Karpas-422 (cell line): ENCODE measurements at places on chromosomes 6 and 20. TPM values are rescaled to one million over a fixed set of nuclear protein-coding genes. Genes with fewer than 3 reads are reported as not detected.

- no peak for DNase-seq
Observed at GRCh38 chr6:1170794-1171193, 141.1 kb upstream of the FOXQ1 start.

GRCh38 chr6:105868823-105869460, 217.2 kb upstream of the PRDM1 start:
- DNase-seq = peak; percentile 56

GRCh38 chr6:126531840-126532239, 191.9 kb downstream of the CENPW start:
- no peak for DNase-seq

DNA sequence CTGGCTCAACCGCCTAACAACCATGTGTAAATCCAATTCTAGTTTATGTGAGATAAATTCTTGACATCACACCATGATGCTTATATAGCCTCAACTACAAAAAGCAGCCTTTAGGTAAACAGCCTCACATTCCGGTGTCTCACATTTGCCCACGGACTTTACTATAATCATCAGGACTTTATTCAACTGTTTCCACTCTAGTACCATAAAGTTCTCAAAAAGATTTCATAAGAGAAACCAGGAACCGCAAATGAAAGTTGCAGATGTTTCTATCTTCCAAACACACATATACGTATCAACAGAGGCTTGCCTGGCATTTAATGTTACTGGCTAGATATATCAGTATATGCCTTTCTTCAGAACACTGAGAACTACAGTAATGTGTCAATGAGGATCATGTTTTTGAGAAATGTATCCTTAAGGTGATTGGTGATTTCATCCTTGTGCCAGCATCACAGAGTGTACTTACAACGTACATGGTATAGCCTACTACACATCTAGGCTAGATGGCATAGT, 80.0 kb downstream of the EPB41L2 start:
- no peak for DNase-seq

- no peak for DNase-seq
Observed at GRCh38 chr6:134628154-134628553, 310.2 kb upstream of the SGK1 start.

DNA sequence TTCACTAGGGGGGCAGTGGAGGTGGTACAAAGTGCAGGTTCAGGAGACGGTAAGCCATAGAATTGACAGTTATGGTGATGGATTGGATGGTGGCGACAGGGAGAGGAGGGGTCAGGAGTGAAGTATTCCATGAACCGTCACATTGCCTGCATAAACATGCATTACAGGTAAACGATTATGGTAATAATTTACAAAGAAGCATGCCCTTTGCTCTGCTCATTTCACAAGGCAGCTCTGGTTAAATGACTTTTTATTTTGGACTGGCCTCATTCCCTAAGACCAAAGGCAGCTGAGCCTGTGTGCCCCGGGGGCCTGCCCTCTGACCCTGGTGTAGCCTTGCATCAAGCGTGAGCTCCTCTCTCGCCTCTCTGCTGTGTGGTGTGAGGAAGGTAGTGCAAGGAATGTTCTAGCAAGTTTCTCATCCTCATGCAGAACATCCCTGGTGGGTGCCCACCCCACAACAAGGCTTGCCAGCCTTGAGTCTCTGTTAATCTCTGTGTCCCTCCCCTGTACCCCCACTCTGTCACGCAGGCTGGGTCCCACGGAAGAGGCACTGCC, 59.0 kb downstream of the PPP1R14C start:
- no peak for DNase-seq

- DNase-seq = peak; percentile 94
Observed at GRCh38 chr20:50794846-50795634, at the start of gene BCAS4. TSS of gene BCAS4 (plus strand) at chr20:50795061. CDS start at chr20:50795084, 23 bp downstream.

GRCh38 chr6:115899730-115900282, 160.9 kb downstream of the FRK start:
- DNase-seq = peak; percentile 46

- DNase-seq = no peak
Observed at GRCh38 chr6:56808871-56809359, 146.0 kb upstream of the BEND6 start.

- DNase-seq = peak; percentile 14
Observed at GRCh38 chr6:246352-246751, 45.9 kb upstream of the DUSP22 start.

DNA sequence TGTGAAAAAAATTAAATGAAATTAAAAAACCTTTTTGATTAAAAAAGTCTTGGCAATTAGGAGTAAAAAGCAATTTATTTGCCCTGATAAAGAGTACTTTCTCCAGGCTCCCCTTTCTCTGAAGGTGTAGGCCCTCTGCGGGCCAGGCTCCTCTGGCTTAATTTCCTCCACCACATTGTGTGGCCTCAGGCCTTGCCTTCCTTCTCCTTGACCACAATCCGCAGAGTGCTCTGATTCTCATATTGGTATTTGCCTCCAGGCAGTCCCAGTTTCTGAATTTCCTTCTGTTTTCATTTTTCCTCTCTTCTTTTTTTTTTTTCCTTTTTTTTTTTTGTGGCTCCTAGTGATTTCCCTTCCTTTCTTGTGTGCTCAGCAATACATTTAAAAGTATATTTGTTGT, 96.4 kb downstream of the AIG1 start:
- DNase-seq = no peak

GRCh38 chr6:150413781-150414281, 45.0 kb downstream of the IYD start:
- DNase-seq = no peak

- no peak for DNase-seq
Observed at GRCh38 chr6:146211646-146212045, 182.8 kb downstream of the GRM1 start.

- DNase-seq = no peak
Observed at GRCh38 chr6:133895573-133896343, 6.8 kb downstream of the TCF21 start.

- peak; percentile 44 for DNase-seq
Observed at GRCh38 chr6:16762268-16762549, 949 bp upstream of the ATXN1 start.

- peak; percentile 73 for DNase-seq
Observed at GRCh38 chr20:37896932-37897548, 5.9 kb upstream of the VSTM2L start.

DNA sequence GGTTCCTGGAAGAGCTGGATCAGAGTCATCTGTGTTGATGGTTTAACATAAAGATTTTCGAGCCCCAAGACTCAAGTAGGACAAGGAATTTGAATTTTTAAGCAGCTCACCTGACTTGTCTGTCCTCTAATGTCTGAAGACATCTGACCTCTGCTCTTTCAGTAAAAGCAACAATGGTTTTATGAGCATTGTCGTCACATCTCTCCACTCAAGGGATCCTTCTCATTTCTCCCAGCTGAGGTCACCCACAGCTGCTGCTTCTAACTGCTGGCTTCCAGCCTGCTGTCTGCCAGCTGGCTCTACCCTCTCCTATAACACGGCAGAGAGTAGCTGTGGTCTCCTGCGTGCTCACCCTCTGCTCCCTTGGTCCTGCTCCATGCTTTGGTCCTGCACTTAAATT, 24.7 kb upstream of the HDAC2 start:
- DNase-seq = no peak

DNA sequence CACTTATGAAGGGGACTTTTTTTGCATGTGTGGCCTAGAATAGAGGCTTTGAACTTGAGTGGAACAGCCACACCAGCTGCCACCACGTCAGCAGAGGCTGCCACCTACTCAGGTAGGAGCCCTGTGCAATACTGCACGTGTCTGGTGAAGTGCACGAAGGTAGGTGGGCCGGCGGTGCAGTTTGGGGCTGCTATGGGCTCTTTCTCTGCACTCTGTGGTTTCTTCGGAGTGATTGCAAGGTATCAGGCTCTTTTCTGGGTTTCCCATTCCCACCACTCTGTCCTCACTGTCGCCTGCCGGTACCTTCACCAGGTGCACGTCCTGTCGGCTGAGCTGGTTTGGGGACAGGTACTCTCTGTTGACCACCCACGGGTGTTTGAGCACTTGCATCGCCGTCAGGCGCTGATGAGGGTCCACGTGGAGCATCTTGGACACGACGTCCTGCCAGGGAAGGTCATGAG, 30.8 kb upstream of the MPC1 start:
- no peak for DNase-seq

- DNase-seq = no peak
Observed at GRCh38 chr6:110523451-110524021, 47.1 kb upstream of the SLC22A16 start.

DNA sequence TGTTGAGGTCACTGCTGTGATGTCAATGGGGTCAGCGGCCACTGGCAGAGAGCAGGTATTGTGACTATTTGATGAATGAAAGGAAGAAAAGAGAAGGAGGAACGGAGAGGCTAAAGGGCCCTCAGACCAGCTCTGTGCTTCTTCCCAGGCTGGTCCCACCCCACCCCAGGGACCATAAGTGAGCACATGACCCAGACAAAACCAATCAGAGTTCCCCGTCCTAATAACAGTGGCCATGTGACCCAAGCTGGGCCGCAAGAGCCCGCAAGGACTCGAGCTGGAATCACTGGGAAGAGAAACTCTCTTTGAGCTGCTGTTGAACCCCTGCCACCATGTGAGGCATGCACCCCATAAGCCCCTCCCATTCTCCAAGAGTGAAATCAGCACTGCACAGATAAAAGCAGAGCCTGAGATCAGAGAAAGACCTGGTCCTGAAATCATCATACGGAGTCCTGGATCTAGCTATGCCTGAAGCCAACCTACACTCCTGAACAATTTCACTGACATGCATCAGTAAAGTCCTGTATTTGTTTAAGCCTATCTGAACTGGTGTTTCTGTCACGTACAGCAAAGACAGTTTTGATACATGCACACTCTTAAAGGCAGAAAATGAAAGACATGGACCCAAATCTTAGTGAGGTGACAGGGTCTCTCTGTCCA, 90.2 kb downstream of the PREX1 start:
- no peak for DNase-seq

- DNase-seq = peak; percentile 75
Observed at GRCh38 chr20:42361402-42361970, 743.3 kb upstream of the CHD6 start.

GRCh38 chr20:54680872-54681619, 205.7 kb downstream of the DOK5 start:
- peak; percentile 77 for DNase-seq

DNA sequence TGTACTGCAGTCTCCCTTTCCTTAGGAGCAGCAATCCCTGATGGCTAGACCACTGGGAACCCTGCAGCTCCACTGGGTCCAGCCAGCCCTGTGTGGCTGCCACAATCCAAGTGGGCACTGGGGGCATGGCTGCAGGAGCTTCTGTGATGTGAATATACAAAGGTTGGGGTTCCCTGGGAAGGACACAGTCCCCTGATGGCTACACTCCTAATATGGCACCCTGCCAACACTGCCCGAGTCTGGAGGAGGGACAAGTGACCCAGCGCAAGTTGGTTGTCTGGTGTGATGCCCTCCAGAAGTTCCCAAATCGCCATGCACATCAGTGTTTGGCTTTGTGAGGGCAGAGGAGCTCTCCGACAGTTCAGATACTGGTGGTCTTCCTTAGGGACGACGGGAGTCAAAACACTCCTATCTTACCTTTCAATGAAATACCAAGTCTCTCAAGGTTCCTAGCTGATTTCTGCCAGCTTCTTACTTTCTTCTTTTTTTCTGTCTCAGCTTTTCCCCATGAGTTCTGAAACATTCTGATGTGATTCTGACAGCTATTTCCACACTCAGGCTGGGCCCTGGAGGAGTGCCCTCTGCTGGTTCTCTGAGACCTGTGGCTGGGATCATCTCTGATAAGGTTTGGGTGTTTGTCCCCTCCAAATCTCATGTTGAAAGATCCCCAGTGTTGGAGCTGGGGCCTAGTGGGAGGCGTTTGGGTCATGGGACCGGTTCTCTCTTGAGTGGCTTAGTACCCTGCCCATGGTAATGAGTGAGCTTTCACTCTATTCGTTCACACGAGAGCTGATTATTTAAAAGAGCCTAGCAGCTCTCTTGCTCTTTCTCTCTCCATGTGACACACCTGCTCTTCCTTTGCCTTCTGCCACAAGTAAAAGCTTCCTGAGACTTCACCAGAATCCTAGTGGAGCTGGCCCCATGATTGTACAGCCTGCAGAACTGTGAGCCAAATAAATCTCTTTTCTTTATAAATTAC, 15.5 kb upstream of the ZFP57 start:
- peak; percentile 63 for DNase-seq

DNA sequence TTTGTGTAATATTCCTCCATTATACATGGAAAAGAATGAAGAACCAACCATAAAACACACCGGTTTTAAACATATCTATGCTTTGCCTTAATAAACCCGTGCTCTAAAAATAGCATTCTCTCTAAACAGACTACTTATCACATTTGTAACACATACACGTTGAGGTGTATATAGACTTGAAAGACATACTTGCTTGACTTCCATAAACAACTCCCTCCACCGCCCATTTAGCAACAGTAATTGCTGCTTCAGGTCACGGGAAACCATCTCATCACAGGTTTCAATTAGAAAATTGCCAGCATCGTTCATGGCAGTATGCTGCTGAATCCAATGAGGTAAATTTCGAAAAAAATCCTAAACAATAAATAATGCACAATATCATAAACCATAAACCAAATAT, 174.0 kb downstream of the SYNE1 start:
- DNase-seq = no peak

DNA sequence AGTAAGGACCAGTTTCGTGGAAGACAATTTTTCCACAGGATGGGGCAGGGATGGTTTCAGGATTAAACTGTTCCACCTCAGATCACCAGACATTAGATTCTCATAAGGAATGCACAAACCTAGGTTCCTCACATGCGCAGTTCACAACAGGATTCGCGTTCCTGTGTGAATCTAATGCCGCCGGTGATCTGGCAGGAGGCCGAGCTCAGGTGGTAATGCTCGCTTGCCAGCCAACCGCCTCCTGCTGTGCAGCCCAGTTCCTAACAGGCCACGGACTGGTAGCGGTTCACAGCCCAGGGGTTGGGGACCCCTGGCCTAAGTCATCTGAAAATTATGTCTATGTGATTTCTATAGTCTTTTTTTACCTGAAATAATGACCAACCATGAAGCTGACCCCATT, 217.5 kb downstream of the TMEM200A start:
- no peak for DNase-seq

GRCh38 chr20:3671986-3672546, 8.9 kb upstream of the GFRA4 start:
- DNase-seq = no peak

DNA sequence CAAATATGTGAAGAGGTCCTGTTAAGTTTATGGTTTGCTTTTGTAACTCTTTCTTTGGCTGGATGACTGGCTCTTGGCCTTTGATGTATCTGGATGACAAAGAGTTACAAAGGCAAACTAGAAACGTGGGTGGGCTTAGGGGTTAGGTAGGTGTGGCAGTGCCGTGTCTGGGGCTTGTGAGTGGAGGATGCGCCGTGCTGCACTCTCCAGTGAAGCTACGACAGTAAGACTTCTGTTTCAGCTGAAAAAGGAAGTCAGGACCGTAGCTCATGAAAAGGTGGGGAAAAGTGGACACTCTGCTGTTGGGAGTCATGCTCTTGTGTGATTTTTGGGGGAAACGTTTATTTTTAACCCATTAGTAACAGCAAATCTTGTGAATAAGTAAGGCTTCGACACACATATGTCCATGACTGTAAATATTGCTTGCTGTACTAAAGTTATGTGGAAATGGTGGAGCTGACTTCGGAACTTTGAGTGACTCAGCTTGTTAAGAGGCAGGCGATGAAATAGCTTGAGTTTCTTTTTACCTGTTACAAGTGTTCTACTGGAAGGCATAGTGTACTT, 45.6 kb downstream of the DUSP22 start:
- DNase-seq = no peak

The HLA-DQB1 gene
- total RNA-seq = 79.1 and 126 TPM in 2 replicates

The SPATS1 gene
- total RNA-seq = not detected in 2 replicates

The ZNF334 gene
- not detected in 2 replicates for total RNA-seq

The ANKS1A gene
- 7.0 and 10.3 TPM in 2 replicates for total RNA-seq

The SLCO4A1 gene
- 0.72 TPM in 1 of 2 replicates, not detected in the other for total RNA-seq

The WFDC12 gene
- not detected in 2 replicates for total RNA-seq

The TP53TG5 gene
- total RNA-seq = not detected in 2 replicates

The NT5DC1 gene
- 3.0 and 6.8 TPM in 2 replicates for total RNA-seq

The PNPLA1 gene
- total RNA-seq = not detected in 2 replicates

The HLA-DMB gene
- total RNA-seq = 116 and 142 TPM in 2 replicates

The SLC32A1 gene
- total RNA-seq = not detected in 2 replicates

The PXDC1 gene
- not detected in 2 replicates for total RNA-seq
